Amygdala (tissue), 56 donors: ENCODE measurements at places on chromosomes 11 and 22.

DNA sequence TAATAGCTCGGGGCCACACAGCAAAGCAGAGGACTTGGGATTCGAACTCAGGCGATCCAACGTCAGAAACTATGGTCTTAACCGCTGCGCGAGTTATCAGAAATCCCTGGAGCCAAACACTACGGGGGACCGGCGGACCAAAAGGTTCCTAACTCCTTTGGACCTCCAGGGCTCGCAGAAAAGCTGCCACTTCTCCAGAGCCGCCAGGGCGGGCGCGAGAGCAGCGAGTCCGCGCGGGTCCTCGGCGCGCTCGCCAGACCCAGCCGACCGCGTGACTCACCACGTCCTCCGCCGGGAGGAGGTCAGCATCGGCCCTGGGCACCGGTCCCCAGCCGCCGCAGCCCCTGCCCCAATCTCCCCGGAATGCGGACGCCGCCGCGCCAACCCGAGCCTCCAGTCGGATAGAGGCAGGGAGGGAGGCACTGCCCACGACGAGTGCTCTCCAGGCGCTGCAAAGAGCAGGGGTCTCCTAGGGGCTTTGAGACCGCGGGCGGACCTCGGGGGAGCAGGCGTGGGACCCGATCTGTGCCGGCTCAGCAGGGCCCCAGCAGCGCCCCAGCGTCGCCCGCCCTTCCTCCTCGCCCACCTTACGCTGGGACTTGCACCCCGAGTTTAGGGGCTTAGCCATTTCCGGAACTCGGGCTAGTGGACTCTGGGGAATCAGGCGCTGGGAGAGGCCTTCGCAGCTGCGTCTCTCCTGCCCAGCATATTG lies 6.2 kb upstream of the ALX4 start:
- no peak for DNase-seq

DNA sequence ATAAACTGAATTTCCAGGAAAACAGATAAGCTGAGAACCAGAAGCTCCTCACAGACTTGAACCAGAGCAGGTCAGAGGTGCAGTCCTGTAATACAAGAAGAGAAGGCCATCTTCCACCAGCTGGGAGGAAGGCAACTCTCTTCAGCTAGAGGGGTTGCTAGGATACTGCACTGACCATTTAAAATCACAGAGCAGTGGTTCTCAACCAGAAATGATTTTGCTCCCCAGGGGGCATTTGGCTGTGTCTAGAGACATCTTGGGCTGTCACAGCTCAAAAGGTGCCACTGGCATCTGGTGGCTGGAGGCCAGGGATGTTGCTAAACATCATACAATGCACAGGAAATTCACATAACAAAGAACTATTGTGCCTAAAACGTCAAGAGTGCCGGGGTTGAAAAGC lies 17.2 kb downstream of the OPCML start:
- no peak for DNase-seq

- no peak for DNase-seq
Observed at GRCh38 chr22:45073064-45073463, 63.3 kb upstream of the PHF21B start.

DNA sequence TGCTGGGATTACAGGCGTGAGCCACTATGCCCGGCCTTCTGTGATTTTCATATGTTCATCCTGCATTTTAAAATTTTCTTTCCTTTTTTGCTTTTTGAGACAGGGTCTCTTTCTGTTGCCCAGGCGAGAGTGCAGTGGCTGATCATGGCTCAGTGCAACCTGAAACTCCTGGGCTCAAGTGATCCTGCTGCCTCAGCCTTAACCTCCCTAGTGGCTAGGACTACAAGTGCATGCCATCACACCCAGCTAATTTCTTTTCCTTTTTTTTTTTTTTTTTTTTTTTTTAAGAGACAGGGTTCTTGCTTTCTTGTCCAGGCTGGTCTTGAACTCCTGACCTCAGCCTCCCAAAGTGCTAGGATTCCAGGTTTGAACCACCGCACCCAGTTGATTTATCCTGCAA lies 54.1 kb upstream of the WT1 start:
- DNase-seq: no peak

DNA sequence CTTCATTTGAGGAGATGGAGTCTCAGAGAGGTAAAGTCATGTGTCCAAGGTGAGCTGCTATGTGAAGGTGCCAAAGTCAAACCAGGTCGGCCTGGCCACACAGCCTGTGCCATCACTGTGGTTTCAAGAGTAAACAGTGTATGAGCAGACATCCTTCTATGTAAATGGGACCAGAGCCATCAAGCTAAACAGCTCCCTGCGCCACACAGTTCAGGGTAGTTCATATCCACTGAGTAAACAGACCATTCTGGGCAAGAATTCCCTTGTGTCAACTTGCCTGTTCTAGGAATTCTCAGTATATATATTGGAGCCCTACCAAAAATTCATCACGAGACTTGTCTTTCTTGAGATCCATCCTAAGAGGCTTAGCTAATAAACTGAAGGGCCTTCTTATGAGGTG lies 77.5 kb downstream of the AMOTL1 start:
- DNase-seq: no peak

DNA sequence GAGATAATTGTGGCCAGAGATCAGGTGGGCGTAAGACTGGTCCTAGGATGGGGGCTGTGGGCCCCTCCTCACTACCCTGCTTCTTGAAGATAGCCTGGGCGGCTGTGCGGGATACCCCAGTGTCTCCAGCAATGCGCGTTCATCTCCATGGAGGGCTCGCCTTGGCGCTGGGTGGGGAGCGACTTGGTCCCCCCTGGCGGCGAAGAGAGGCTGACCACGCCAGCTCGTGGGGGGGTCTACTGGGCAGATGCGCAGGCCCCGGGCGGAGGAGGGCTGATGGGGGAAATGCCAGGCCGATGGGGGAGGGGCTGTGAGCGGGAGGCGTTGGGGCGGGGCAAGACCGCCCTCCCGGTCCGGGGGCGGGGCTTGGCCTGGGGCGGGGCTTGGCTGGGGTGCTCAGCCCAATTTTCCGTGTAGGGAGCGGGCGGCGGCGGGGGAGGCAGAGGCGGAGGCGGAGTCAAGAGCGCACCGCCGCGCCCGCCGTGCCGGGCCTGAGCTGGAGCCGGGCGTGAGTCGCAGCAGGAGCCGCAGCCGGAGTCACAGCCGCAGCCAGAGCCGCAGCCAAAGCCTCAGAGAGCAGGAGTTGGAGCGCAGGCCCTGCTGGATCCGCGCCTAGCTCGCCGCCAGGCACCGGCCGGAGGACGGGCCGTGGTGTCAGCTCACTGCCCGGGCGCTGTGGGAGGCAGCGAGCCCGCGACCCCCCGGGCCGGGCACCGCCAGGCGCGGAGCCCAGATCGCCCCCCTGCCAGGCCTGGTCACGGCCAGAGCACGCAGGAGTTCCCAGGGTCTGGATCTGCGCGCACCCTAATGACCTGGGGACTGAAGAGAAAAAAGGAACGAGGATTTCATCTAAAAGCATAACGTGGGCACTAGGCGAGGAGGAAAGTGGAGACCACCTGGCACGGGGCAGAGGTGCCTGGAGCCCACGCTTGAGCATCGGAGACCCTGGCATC lies at the start of gene SLC35E4:
Gene SLC35E4, plus strand, starts transcription at position 509 of the 953 bp plus-strand sequence. CDS start 670 bp downstream, outside the sequence.
- DNase-seq: peak; percentile 92

GRCh38 chr11:73210916-73211667 lies 7.0 kb upstream of the P2RY2 start:
- no peak for DNase-seq

DNA sequence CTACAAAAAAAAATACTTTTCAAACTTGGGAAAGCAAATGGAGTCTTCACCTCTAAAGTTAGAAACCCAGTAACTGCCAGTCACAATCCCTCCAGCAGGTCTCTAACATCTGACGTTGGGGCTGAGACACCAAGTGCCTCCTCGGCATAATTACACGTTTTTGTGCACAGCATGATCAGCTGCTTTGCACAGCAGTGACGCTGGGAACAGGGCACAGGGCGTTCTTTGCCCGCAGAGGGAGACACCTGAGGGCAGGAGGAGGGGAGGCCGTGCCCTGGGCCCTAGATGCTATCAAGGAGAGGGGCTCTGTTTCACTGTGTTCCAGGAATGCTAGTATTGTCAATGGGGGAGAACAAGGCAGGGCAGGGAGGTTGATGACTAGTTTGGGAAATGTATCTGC lies 120.1 kb downstream of the PARVA start:
- no peak for DNase-seq

DNA sequence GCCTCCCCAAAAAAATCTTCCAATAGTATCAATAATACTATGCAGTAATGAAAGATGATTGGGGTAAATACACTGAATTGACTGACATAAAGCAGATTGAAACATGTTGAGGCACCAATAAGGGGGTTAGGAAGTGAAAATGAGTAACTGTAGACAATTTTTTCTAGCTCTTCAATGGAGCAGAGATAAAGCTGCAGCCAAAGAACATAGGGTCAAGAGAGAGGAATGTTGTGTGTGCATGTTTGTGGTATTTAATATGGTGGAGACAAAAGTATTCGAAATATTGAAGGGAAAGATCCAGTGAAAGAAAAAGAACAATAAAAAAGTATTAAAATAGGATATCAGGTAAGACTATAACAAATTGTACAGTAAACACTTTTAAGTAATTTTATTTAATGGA lies 450.0 kb upstream of the CCDC179 start:
- DNase-seq: no peak
